ENCODE measurements at places on chromosomes 11 and 22. TPM values are rescaled to one million over a fixed set of nuclear protein-coding genes. Genes with fewer than 3 reads are reported as not detected.

- H3K36me3 ChIP-seq: no peaks in the 10 kb centered on the region
- H3K4me1 ChIP-seq: no peaks in the 10 kb centered on the region
- peaks cover 8% of the 10 kb centered on the region for H3K27me3 ChIP-seq
These were observed 156.6 kb upstream of the POU2AF2 start for GRCh38 chr11:111088847-111089355.

DNA sequence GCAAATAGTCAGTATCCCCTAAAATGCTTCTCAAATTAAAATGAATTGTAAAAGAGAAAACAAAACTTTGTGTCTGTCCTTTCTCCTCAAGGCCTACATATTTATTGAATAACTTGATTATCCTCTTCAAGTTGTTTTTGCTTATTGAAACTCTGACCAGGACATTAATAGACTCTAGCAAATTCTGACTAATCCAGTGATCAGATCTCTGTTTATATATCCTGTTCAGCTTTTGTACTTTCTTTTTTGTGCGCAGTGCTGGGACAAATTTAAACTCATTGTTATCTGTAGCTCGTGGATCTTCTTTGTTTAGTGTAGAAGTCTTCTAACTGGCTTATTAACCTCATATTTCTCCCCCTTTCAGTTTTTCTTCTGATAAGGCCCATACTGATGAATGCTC, 139.9 kb upstream of the SORL1-AS1 start:
- no peak overlapping the region for H3K27ac ChIP-seq
- H3K4me3 ChIP-seq: no peak overlapping the region
- DNase-seq: no peak
- H3K36me3 ChIP-seq: peaks cover 61% of the 10 kb centered on the region
- no peaks in the 10 kb centered on the region for H3K27me3 ChIP-seq
- H3K4me1 ChIP-seq: peaks cover 22% of the 10 kb centered on the region

DNA sequence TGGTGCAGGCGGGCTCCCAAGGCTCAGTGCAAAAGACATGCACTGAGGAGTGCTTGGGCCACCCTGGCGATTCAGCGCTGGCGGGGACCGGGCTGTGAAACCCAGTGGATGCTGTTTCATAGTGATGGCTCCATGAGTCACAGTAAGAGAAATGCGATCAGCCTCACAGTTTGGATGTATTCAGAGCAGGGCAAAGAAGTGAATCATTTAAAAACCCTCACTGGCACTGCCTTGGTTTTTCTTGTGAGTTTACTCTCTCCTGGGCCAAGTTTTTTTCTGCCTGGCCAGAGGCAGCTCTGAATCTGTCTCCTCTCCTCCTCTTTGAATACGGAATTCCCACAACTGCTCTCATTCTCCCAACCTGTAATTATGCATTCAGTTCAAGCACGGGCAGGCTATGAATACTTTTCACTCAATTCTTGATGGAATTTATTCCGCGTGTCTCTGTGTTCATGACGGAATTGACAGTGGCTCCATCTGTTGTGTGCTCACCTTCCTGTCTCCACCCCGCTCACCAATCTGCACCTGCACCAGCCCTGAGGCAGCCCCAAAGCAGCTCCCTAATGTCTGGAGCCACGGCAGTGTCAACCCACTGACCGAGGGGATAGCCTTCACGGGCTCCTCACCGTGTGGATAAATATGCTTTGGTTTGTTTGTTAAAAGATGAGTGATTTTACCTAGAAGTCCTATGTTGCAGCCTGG, 14.9 kb downstream of the ADAMTS8 start:
- no peaks in the 10 kb centered on the region for H3K4me1 ChIP-seq
- peak; percentile 46 for DNase-seq
- H3K36me3 ChIP-seq: no peaks in the 10 kb centered on the region
- H3K4me3 ChIP-seq: no peak overlapping the region
- no peak overlapping the region for H3K27ac ChIP-seq

KCNJ11 gene
- total RNA-seq: 0.23 TPM

SYT8 gene
- not detected for total RNA-seq

SLC17A6 gene
- total RNA-seq: not detected

GRCh38 chr11:45984192-45984591, 61.7 kb downstream of the LARGE2 start:
- no peak overlapping the region for H3K4me3 ChIP-seq
- H3K27me3 ChIP-seq: no peaks in the 10 kb centered on the region
- peak overlapping the region; percentile 76 for H3K27ac ChIP-seq
- DNase-seq: no peak
- H3K4me1 ChIP-seq: peaks cover 30% of the 10 kb centered on the region

- H3K27ac ChIP-seq: no peak overlapping the region
- no peak for DNase-seq
- H3K4me3 ChIP-seq: no peak overlapping the region
- no peaks in the 10 kb centered on the region for H3K27me3 ChIP-seq
- H3K4me1 ChIP-seq: peaks cover 64% of the 10 kb centered on the region
- peaks cover 46% of the 10 kb centered on the region for H3K36me3 ChIP-seq
These were observed 8.1 kb downstream of the ZFP91 start for GRCh38 chr11:58586998-58587397.

FAR1 gene
- total RNA-seq: 36.4 TPM

All from activated CD4-positive, alpha-beta T cell treated with anti-CD3 and anti-CD28 coated beads for 36 hours (primary cell).